Activated T-cell treated with anti-CD3 and anti-CD28 coated beads, Interleukin-2, amount 50 U/mL, for 1 hour (primary cell): ENCODE measurements at places on chromosomes 13 and 19.
A peak's percentile ranks its signal among the peaks of the same experiment; 100 is the strongest.

GRCh38 chr19:48480558-48481500 lies 11.7 kb downstream of the CYTH2 start:
- peak; percentile 60 for DNase-seq

DNA sequence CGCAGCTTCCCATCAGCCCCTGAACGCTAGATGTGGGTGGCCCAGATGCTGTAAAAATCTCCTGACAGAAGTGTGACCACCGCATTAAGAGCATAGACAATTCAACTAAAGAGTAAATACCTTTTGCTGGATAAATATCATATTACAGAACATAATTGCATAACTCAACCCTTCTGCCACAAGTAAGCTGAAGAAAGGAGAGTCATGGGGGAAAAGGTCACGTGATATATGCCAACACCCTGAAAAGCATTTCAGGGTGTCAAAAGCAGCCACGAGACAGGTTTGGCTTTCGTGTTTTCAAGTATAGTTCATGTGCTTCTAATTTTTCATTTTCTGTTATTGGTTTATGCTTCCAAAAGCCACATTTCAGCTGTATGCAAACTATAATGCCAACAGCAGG lies 71.3 kb downstream of the LHFPL6 start:
- no peak for DNase-seq

DNA sequence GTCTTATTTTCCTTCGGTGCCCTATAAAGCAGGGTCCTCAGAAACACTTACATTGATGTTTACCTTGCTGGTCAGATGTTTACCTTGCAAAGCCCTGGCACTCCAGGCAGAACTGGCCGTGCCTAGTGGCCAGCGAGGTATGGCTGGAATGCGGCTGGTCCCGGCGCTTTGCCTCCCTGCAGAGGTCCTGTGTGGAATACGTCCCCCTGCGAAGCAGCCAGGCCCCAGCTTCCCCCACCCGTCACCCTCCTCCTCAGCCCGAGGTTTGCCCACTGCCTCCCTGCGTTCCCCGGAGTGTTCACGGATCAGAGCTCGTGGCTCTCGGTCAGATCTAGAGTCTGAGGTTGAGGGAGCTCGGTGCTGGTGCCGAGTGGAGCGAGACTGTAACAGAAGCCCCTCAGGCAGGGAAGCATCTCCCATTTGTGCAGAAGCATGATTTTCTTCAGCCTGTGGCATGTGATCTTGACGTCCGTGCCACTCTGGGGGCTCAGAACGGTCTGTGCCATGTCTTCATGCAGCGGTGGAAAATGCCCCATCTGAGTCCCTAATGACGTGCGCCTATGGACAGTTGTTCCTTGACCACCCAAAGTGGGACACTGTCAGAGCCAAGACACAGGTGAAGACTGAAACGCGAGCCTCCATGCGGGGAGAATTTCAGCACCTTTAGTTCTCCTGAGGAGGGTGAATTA lies 54.8 kb upstream of the SOX1 start:
- no peak for DNase-seq

GRCh38 chr13:101230271-101230890 lies 185.9 kb downstream of the NALCN start:
- DNase-seq = no peak

- DNase-seq = no peak
These were observed 18.9 kb downstream of the ELAVL1 start for GRCh38 chr19:7986321-7987113.

DNA sequence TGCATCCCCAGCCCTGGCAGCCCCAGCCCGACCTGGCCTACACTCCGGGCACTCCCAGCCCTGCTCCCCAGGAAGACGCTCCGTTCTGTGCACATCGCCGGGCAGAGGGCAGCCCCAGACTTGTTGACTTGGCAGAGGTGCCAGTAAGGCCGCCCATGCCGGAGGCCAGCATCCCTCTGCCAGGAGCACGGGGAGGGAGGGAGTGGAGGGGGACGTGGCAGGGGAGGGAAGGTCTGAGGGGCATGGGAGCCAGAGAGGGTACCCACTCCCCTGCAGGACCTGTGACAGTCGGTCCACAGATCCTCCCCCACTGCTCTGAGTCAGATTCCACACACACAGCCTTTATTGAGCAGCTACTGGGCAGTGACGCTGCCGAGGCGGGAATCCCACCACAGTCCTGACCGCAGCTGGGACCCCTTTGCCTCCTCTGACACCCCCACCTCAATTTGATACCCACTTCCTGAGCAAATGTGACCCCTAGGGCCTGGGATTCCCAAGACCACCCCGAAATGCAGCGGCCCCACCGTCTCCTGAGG lies 1.9 kb upstream of the NKPD1 start:
- no peak for DNase-seq

DNA sequence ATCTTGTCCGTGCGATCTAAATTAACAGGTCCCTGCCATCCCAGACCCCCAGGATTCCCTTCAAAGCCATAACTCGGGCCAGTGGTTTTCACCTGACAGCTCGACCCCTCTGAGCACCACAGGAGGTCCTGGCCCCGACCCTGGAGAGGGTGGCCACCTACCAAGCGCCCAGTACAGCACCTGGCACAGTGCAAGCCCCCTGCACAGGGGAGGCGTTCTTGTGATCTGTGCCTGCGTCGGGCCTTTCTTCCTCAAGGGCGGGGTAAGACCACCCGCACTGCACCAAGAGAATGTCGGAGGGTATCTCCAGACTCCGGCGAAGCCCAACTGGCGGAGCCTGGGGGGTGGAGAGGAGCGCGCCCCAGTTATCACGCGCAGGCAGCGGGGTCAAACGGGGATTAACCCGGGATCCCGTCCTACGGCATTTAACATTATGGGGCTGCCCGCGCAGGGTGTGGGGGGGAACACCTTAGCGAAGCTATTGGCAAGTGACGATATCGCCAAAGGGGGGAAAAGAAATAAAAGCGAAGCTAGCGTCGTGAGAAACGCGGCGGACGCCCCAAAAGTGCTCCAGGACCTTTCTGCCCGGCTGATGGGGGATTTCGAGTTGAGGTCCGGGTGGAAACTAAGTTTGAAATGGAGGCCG lies 1.3 kb upstream of the HNRNPL start:
- peak; percentile 61 for DNase-seq

DNA sequence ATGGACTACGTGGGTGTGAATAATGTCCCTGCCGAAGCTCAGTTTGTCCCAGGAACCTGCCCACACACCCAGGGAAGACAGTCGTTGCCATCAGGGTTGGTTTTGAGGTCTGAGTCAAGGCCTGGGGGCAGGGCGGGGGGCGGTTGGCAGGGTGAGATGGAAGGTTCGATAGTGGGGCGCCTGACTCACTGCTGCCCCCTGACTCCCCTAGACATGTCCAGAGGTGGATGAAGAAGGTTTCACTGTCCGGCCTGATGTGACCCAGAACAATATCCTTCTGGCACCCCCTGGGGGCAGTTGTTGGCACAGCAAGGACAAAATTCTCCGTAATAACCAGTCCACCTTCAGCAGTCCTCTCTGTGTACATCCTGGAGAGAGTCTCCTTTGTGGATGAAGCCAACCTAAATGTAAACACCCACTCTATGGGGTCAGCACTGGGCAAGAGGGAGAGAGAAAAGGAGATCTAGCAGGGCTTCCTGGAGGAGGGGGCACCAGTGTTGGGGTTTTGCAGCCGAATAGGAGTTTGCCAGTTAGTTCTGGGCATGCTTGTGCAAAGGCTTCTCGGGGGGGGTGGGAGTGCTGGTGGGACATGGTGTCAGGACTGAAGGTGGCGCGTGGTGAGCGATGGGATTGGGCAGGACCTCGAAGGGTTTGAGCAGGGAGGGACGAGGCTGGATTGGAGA lies 19.6 kb upstream of the B3GNT3 start:
- DNase-seq = peak; percentile 56

DNA sequence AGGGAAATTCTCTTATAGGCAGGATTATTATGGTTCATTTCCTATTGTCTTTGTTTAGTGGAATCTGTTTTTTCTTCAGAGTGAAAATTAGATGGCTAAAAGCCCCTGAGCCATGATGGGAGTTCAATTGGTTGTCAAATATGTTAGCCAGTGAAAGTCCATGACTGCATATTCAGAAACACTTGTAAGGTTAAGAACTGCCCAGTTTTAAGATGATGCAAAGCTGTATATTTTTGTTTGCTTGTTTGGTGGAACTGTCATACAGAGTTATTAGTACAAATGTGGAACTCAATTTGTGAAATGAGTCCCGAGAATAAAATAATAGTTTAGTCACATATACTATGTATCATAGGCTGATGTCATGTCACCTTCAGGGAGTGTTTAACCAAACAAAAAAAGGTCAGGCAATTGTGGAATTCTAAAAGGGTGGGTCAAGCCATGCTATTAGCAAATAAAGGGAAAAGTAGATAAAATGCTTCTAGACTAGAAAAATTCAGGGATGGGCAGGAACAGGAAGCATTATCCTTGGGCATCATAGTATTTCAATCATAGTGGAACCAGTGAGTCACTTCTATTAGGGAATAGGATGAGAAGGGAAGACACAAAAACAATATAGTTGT lies 248.3 kb upstream of the SLITRK1 start:
- DNase-seq = no peak

- DNase-seq = no peak
These were observed 117.7 kb upstream of the ZNF507 start for GRCh38 chr19:32227561-32228165.

- peak; percentile 73 for DNase-seq
These were observed 11.2 kb upstream of the PRR19 start for GRCh38 chr19:42290523-42291434.

DNA sequence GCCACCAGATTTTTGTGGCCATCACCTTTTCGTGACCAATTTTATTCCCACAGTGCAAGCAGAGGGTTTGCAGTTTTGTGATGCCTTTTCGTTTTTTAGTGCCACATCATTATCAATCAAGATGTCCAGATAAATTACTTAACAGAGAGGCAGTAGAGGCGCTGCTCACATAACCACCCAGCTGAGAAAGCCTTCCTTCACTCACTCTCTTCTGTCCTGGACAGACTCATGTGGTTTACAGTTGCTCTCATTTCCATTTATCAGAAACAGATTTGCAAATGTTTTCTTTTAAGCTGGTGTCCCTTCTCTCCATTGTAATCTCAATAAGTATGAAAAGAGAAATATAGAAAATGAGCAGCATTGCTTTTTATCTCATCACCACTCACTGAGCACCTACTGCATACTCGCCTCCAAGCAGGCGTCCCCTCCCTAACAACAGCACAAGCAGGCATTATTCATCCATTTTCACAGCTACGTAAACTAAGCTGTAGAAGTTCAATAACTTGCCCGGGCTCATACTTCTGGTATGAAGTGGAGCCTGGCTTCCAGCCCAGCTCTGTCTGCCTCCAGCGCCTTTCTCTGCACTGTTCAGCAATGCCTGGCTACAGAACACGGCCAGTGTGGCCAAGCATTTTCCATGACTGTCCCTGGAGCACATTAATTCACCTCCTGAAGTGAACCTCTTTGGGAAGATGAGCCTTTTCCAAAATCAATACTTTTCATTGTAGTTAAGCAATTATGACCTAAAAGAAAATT lies 34.6 kb upstream of the KATNAL1 start:
- no peak for DNase-seq

DNA sequence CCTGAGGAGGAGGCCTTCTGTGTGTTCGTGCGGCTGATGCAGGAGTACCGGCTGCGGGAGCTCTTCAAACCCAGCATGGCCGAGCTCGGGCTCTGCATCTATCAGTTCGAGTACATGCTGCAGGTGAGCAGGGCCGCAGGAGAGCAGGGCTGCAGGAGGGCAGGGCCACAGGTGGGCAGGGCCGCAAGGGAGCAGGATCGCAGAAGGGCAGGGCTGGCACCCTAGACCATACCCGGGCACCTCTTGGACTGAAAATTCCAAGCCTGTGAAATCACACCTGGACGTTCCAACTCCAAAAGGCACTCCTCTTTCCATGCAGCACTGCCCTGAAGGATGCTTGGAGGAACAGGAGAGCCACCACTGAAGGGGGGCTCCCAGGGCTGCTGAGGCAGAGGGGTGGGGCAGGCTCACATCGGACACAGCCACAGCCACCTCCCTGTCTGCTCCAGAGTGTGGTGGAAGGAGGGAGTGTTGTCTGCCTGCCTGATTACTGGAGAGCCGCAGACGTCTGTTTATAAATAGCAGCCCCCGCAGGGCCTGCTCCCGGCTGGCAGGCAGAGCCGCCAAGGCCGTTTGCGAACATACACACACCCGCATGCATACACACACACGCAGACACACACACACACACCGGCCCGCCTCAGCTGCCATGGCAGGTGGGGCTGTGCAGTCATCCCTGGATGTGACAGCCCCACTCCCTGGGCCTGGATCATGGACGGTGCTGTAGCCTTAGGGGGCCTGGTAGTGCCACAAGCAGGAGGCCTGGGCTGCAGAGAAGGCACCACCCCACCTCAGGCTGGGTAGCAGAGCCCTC lies 20.2 kb downstream of the EVI5L start:
- no peak for DNase-seq

DNA sequence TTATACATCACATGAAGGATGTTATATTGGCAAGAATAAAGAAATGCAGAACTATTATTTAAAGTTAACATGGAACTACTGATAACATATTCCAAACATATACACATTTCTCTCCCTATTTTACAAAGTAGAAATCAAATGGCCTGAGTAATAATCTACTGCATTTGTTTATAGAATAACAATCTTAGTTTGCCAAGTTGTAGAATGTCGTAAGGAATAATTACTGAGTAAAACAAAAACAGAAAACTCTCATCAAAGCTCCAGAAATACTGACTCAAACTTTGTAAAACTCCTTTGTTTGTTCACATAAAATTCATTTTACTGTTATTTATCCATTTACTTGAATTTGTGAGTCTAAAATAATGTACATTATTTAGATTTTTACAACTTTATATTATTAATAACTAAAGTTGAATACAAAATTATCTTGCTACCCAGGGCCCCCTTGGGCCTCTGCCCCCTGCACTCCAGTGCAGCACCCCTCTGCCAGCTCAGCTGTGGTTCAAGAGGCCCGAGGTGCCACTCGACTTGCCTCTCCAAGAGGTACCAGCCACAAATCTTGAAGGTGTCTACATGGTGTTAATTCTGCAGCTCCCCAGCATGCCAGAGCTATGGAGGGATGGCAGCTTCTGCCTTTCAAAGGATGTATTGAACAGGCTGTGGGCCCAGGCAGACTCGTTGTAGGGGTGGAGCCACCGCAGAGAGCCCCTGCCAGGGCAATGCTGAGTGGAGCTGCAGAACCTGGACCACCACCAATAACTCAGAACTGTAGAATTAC lies 2819.7 kb downstream of the PCDH9 start:
- DNase-seq = no peak

GRCh38 chr19:42191855-42192254 lies 25.6 kb downstream of the DEDD2 start:
- no peak for DNase-seq

DNA sequence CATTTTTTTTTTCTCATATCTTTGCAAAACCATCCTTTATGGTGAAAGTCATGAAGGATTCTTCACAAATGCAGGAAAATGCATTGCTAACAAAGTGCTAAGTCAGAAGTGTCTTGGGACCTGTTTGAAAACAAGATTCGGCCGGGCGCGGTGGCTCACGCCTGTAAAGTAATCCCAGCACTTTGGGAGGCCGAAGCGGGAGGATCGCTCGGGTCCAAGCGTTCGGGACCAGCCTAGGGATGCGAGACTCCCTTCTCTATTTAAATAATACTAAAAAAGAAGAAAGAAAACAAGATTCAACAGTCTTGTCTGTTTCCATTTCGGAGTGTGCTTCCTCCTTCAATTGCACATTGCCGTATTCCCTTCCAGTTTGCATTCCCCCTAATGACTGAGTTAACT lies 819 bp downstream of the EID2B start:
- no peak for DNase-seq
